ENCODE measurements at places on chromosomes 5 and 9.

DNA sequence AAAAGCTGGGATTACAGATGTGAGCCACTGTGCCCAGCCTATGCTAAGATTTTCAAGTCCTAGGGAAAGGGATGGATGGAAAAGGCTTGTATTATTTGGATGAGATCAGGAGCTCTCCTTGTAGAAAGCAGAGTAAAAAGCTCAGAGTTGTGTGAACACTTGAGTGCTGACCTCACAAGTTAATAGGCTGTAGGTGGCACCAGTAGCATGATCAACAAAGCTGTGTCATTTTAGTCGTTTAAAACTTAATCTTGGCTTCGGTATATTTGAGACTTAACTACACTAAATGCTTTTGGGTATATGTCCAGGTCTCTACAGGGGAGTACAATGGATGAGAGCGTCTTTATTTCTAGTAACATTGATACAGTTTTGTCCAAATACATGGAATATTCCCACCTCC lies 264.2 kb downstream of the TMEM38B start:
- DNase-seq = peak; percentile 42

DNA sequence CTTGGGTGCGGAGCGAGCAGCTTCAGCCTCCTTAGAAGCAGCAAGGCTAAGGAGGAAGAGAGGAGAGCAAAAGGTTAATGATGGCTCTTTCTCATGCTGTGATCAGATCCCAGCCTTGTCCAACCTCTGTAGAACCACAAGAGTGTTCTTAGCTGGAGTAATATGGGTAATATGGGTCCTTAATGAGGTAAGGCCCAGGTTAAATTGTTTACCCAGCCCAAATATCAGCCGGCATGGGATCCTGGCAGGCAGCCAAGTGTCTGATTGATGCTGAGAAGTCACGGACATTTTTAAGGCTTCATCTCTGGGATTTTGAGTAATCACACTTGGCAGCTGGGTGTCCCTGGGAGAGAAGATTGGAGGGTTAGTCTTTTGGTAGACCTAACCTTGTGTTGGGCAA lies 32.3 kb downstream of the GLRA1 start:
- DNase-seq = no peak

DNA sequence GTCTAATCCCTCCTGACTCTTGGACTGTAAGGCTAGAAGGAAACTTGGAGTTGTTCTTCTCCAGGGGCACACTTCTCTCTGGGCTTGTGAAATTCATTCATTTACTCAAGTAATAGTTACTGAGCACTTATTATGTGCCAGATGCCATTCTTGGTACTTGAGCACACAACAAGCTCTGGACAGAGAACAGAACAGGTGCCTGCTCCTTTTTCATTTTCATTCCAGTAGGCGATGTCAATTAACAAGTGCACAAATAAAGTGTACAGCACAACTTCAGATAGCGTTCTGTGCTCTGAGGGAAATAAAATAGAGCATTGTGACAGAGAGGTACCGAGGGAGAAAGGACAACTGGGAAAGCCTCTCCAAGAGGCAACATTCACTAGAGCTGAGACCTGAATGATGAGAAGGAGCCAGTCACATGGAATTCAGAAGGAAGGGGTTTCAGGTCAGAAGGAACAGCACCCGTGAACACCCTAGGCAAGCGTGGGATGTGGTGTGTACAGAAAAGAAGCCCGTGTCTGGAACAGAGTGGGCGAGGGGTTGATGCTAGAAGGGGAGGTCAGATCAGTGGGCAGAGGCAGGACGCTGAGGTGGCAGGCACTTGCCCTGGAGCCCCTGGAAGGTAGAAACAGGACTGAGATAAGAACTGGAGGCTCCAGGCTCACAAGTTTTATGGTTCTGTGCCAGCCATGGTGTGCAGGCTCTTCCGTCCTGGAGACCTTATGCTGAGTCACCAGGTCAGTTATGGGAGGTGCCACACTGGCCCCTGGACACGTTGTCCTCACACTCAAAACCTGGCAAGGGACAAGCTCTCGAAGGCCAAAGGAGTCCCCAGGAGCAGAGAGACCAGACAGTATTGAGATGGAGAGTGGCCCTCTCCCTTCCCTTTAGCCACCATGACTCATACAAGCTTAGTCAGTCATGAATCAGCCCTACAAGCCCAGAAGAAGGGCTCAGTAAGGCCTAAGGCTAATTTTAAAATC lies 7.2 kb upstream of the ABLIM3 start:
- DNase-seq = no peak

DNA sequence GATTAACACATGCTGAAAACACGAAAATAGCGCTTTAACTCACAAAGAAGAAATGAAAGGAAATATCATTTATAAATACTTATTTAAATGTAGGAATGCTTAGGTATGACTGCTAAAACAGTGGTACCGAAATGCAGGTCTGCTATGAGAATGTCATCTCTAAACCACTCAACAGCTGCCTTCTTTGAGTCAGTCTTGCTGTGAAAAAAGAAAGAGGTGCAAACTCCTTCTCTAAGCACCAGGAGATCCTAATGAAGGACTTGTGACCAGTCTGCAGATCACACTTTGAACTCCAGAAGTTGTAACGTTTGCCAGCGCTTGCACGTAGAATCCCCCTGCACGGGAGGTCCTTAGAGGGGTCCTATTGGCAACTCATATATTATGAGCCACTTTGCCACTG lies 86.6 kb downstream of the TRIO start:
- DNase-seq = no peak

DNA sequence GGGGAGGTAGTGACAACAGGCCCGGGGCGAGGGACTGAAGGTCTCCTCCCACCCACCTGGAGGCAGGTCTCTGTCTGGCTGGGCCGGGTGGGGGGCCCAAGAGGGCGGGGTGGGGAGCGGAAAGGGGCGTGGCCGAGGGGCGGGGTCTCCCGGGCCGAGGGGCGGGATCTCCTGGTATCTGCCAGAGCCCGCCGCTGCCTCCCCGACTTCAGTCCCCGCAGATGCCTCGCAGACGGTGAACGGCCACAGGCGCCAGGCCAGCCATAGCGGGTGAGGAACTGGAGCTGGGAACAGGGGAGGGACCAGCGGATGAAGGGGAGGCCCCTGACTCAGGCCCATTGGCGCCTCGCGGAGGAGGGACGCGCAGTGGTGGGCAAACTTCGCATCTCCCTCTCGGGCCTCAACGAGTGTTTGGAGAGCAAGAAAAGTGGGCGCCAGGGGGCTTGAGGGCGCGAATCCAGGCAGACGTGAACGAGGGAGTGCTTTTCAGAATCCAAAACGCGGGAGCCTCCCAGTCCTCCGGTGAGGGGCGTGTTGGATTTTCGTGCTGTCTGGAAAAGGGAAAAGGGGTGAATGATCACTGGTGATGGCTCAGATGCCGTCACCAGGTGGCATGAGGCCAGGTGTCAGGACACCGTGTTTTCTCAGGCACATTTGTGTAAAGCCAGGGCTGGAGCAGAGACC lies at the start of gene ADGRD2:
TSS of gene ADGRD2 (plus strand) at position 211 of the 684 bp plus-strand sequence. CDS start 1,216 bp downstream, outside the sequence.
- no peak for DNase-seq

DNA sequence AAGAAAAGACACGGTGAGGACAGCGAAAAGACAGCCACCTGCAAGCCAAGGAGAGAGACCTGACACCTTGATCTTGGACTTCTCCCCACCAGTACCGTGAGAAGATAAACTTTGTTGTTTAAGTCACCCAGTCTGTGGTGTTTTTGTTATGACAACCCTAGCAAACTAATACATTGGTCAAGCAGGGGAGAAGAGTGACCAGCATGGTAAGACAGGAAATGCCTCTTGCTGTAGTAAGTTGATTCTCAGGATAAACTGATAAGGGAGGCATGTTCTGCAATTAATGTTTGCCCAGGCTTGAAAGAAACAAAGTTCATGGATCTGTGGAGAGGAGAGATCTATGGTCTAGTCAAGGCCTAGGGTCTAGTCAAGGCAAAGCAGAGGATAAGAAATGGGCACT lies 801.2 kb downstream of the MAT2B start:
- DNase-seq = no peak

DNA sequence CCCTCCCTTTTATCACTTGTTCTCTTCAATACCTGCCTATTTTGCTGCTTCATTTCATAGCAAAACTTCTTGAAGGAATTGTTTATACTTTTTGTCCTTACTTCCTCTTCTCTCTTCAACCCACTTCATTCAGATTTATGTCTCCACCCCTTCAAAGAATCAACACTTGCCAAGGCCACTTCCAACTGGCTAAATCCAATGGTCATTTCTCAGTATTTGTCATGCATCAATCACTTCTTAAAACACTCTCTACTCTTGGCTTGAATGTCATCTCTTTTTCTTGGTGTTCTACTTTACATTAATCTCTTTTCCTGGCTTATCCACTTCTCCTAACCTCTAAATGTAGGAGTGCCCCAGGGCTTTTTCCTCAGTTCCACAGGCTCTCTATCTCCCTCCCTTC lies 8.3 kb upstream of the FCHO2 start:
- DNase-seq = no peak

- peak; percentile 16 for DNase-seq
Measured at GRCh38 chr9:115591584-115591984, 473.6 kb upstream of the TNC start.

DNA sequence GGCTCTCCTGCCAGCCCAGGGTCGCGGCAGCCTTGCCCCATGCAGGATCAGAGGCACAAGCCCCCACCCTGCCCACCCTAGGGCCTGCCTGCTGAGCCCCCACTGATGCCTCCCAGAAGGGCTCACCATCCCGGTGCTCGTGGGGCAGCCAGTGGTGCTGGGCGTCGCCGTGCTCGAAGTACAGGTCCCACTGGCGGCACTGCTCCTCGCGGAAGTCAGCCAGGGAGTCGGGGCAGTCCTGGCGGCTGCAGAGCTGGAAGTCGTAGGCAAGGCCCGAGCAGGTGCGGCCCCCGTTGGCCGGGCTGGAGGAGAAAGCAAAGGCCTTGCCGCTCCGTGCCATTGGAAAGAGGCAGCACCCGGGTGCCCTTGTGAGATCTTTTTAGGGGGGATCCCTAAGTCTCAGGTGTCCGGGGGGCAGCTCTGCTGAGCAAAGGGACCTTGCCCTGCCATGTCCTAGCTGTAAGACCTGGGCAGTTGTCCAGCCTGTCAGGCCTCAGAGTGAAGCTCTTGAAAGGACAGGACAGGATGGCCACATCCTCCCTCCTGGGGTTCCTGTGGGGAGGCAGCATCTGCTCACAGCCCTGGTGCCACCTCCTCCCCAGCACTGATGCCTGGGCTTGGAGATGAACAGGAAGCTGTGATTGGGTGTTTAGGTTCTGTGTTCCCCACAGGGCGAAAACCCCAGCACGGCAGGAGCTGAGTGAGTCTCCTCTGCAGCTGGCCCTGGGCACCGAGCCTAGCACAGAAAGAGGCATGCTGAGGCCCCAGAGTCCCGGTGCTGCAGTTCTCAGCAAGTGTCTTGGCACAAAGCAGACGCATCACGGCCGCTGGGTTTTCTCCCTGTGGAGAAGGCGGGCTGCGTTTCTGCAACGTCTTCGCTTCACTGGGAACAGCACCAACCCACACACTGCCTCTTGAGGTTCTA lies 77.7 kb downstream of the ZNF354C start:
- no peak for DNase-seq

DNA sequence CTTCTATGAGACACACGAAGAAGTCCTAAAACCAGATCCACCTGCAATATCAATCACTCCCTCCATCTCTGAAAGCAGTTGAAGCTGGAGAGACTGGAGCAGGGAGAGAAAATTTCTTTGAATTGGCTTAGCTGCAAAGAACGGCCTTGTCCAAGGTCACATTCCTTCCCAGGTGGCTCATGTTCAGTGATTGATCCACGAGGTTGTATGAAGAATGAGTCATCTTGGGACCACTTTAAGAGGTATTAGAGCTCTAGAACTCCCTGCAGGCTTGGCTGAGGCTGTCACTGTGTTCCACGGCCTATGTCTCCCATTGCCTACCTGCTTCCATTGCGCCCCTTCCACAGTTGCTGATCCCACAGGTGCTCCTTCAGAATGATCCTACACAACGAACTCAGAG lies 68.2 kb downstream of the HMHB1 start:
- DNase-seq = no peak

- DNase-seq = no peak
Measured at GRCh38 chr5:100232736-100233135, 302.4 kb upstream of the FAM174A start.

DNA sequence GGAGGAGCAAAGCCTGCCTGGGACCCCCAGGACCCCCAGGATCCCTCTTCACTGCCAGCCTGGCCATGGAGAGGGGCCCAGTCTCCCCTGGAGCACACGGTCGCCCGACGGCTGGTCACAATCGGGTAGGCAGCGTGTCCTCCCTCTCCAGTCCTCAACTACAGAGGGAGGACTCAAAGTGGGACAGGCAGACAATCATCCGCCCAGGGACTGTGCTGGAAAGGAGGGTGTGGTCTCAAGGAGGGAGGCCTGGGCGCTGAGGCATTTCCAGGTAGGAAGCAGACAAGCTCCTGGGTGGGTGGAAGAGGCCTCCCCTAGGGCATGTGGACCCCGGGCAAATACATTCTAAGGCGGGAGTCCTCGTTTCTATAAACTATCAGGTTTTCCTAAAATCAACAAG lies 93.2 kb upstream of the ADAMTS2 start:
- no peak for DNase-seq

GRCh38 chr5:11711932-11712331 lies 192.3 kb downstream of the CTNND2 start:
- DNase-seq = no peak

DNA sequence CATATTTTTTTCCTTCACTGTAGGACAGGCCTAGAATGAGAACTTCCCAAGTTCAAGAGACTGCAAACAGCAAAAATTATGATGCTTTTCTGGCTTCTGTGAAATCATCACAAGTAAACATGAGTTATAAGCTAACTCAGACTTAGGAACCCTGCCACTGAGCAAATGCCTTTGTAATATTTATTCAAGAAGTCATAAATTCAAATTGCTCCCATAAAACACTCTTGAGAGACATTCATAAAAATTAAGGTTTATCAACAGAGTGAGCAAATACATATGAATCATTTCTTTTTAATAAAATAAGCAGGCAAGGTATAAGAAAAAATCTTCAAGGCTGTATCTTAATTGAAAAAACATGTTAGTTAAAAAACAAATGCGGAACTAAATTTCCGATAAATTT lies 124.2 kb downstream of the GNA14 start:
- no peak for DNase-seq

GRCh38 chr5:19987612-19988361 lies at the start of gene CDH18:
Gene CDH18, minus strand, starts transcription at chr5:19988200. Its CDS starts 149,214 bp downstream, at chr5:19838986.
- peak; percentile 40 for DNase-seq

DNA sequence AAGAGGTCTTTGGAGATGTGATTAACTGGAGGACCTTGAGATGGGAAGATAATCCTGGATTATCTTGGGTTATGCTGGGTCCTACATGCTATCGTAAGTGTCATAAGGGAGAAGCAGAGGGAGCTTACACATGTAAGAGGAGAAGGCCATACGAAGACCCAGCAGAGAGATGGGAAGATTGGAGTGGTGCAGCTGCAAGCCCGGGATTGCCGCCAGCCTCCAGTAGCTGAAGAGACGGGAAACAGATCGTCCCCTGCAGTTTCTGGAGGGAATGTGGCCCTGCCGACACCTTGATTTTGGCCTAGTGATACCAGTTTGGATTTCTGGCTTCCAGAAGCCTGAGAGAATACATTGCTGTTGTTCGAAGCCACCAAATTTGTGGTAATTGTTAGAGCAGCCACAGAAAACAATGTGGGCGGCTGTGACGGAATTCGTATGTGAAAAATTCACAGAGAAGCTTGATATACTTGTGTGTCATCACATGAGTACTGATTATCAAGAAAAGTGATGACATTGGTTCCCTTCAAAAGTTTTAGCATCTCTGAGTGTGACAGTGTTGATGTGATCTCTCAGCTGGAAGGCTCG lies 86.9 kb downstream of the CYFIP2 start:
- DNase-seq = no peak
